ENCODE measurements at places on chromosomes 3 and 15.

- DNase-seq: no peak
Measured at GRCh38 chr3:55812394-55813013, 325.4 kb upstream of the WNT5A start.

DNA sequence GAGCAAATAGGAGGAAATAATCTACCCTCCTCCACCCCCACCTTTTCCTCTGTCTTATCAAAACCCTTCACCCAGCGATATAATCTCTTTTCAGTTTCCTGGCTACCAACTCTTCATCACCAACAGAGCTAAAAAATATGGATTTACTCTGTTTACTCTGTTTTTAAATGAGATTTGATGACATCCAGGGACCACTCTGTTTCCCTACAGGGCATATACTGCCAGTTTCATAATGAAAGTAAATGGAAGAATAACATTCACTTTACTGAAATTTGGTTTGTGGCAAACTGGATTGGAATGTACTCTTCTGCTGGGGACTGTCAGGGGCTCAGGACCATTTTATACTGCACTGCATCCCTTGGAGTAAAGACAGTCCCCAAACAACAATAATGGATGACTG lies 80.1 kb upstream of the PTX3 start:
- DNase-seq: no peak

DNA sequence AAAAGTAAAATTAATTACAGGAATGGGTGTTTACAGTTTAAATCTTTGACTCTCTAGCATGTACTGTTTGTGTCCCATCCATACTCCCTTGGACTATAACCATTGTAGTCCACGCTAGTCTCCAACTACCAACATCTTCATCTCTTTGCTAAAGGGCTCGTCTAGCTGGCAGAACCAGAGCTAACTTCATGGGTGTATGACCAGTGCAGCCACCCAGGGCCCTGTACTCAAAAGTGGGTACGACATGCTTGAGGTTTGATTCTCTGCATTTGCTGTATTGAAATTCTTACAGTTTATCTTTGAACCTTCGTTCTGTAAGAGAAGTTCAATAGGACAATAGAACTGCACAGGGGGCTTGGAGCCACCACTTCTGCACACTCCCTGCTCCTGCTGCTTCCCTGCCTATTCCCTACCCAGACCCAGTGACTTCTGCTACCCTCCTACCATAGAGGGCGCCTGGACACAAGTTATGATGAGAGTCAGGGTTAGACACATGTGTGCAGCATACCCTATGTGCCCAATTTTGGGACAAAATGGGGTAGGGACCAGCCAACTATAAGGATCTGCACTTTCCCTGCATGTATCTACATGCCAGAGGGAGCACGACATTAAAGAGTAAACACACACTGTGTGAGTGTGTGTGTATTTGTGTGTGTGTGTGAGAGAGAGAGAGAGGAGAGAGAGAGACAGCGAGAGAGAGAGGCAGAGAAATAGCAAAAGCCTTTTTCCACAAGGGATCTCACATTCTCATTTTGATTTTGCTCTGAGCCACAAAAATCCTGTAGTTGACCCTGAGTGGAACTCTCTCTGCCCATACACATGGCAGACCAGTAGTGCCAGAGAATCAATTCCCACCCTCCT lies 59.0 kb upstream of the NECTIN3 start:
- no peak for DNase-seq

- DNase-seq: no peak
Measured at GRCh38 chr3:41331041-41331440, 131.7 kb downstream of the CTNNB1 start.

GRCh38 chr15:85380812-85381642 lies 624 bp downstream of the AKAP13 start:
- DNase-seq: peak; percentile 43

DNA sequence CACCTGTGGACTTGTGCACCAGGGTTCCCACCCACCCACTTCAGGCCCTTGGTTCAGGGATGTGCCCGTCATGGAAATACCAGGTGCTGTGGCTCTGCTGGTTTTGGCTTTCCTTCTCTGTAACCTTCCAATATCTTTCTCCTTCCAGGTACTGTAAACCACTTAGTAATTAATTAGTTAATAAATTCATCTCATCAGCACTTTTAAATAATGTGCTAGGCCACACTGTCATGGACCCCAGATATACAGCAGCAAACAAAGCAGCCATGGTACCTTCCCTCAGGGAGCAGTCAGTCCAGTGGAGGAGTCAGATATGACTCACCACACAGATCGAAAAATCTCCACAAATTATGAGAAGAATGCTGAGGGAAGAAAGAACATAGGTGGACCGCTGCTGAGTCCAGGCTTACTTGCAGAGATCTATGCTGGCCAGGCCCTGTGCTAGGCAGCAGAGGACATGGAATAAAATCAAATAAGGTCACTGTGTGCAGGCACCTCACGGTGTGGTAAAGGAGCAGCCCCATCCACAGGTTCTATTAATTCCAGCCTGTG lies 6.8 kb upstream of the GATA2 start:
- DNase-seq: peak; percentile 49

Measured in fibroblast of skin of back (primary cell).